HT-29 (cell line): ENCODE measurements at places on chromosomes 12 and 14.

DNA sequence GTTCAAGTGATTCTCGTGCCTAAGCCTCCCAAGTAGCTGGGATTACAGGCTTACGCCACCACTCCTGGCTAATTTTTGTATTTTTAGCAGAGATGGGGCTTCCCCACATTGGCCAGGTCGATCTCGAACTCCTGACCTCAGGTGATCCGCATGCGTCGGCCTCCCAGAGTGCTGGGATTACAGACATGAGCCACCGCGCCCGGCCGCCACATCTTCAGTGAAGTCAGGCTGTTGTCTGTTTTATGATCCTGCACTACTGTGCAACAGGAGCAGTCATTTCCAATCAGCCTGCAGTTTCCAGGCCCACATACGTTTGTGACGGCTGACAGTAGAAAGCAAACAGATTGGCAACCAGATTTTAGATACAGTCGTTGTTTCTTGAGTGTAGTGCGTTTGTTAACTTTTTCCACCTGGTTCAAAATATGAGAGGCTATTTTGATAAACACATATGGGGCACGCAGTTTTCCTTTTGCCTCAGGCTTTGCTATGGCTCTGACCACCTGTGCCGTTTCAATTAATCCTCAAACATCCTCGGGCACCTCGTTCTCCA is 74.8 kb downstream of the LGMN start:
- DNase-seq: no peak

GRCh38 chr14:103905842-103906456 is 22.3 kb upstream of the TDRD9 start:
- DNase-seq: no peak

DNA sequence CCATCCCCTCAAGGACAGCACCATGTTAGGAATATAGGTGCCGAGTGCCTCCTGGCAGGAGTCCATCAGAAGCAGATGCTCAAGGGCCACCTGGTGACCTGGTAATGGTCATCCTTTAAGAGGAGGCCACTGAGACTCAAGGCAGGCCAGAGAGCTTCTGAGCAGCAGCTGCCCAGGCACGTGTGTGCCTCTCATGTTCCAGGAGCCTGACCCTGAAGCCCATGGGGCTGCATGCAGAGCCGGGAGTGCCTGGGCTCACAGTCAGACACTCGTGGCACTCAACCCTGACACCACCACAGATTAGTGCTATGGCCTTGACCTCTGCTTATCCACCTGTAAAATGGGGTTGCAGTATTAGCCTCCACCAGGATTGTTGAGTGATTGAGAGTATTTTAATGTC is 45.6 kb downstream of the C14orf132 start:
- DNase-seq: no peak

DNA sequence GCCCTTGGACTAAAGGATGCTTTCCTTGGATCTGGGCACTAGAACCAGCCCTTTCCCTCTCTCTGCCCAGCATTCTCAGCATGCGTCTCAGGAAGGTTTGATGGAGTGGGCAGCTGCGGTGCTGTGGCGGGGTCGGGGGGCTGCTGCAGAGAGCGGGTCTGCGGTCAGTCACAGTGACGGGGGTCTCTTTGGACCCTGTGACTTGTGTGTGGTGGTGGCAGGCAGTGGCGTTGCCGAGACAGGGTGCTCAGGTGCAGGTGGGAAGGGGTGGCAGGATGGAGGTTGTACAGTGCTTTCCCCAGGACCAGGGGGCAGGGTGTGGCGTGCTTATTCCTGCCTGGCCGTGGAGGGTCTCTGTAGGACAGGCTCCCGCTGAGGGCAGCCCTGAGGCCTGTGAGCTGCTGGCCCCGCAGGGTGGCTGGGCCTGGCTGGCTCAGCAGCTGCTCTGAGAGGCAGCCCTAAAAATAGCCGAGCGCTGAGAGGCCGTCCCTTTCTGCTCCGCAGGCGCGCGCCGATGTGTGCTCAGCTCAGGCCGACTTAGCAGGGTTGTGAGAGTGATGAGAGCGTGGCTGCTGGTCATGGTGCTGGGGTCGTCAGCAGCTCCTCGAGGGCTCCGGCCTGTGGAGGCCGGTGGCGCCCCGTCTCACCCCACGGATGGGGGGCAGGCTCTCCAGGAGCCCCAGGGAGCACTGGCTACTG is 9.7 kb downstream of the PACS2 start:
- DNase-seq: no peak

GRCh38 chr12:126570566-126570965 is 1505.3 kb downstream of the AACS start:
- DNase-seq: no peak

- no peak for DNase-seq
Measured at GRCh38 chr12:108612788-108613282, 15.0 kb upstream of the TMEM119 start.

GRCh38 chr12:108955225-108955835 is 65.5 kb downstream of the SVOP start:
- DNase-seq: peak; percentile 27

DNA sequence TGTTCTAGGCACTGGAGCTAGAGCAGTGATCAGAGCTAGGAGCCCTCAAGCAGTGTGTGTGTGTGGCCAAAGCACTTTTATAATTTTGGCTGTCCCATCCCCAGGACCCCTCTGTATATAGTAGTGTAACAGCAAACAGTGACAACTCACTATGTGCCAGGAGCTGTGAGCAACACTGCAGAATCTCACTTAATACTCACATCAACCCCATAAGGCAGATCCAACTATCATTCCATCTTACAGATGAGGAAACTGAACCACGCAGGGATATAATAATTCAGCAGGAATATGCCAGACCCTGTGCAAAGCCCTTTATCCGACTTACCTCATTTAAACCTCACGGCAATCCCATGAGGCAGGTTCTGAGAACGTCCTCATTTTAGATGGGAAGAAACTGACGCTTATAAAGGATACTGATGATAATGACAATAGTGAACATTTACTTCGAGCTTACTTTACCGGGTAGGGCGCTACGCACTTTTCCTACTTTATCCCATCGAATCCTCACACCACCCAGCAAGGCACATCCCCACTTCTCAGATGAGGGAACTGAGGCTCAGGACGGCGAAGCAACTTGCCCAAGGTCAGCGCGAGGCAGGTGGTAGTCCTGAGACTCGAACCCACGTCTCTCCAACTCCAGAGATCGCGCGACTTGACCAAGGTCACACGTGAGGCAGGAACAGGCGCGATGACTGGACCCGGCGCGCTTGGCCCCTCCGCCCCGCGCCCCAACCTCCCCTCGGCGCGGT is 687 bp downstream of the RAB35 start:
- peak; percentile 33 for DNase-seq

- DNase-seq: no peak
Measured at GRCh38 chr14:55136241-55136640, 7.2 kb downstream of the LGALS3 start.

DNA sequence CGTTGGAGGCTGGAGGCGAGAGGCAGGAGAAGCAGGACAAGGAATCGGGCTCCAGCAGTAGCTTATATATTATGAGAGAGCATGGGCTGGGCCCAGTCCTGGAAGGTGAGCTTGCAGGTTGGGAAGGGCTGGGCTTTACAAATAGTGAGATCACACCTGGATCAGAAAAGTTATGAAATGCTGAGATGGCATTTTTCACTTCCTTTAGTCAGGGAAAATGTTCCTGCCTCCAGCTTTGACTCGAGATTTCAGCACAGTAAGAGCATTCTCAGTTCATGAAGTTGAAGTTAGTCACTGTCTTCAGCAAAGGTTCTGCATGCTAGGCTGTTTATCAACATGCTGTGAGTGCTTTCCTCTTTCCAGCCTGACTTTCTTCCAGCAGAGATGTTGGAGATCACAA is at the start of gene KRT6C:
Gene KRT6C (minus strand): TSS at position 38 of the 400 bp plus-strand sequence. CDS start 68 bp downstream, outside the sequence.
- no peak for DNase-seq

DNA sequence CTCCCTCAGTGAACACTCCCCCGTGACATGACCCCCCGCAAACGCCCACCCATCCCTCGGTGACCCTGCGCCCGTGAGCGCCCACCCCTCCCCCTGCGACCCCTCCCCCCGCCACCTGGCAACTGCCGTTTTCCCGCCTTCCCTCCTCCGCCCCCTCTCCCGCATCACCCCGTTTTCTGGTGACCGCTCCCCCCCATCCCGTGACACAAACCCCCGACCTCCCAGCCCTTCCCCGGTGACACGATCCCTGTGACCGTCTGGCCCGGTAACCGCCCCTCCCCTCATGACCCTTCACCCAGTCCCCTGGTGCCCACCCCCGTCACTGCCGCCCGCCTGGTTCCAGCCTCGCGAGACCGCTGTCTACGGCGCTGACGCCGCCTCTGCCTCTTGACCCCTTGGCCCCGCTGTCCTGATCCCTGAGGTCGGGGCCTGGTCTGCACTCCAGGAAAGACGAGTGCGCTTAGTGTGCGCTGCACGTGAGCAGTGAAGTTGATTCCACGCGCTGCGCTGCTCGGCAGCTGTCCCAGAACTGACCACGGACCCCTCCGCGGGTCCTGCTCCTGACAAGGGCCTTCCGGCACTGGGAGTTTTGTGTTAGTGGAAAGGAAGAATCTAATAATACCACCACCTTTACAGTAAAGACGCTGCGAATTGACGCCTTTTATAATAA is 59.4 kb downstream of the DDX51 start:
- peak; percentile 41 for DNase-seq

DNA sequence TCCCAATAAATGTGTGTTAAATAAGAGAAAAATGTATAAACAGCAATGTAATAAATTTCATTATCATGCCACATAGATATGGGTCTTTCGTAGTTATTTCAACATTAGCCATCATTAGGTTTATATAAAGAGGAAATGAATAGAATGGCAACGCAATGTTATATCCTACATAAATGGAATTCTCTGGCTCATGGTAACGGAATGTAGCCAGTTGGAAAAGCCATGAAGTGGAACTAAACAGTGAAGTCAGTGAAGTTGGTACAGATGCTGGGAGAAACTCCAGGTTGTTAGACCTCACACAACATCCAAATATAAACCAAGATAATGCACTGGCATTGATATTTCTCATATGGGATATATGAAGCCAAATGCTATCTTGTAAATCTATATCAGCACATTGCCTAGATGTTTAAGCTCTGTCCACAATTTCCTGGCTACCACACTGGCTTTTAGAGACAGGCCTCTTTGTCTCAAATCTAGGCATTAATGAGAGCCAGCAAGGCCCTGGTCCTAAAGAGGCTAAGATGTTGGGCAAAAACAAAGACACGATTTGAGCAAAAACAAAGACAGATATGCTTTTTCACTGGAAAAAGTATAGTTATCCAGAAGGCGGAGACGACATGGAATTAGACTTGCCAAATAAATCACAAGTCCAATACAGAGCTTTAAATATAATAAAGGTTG is 861.0 kb downstream of the RPS29 start:
- no peak for DNase-seq

- no peak for DNase-seq
Measured at GRCh38 chr14:104735830-104736642, 12.0 kb downstream of the ADSS1 start.

GRCh38 chr12:97912943-97913342 is 450.3 kb downstream of the RMST start:
- no peak for DNase-seq

GRCh38 chr14:95516554-95517181 is at the start of gene SYNE3:
Gene SYNE3 (minus strand): TSS chr14:95516650. CDS start chr14:95475821, 40,829 bp downstream.
- no peak for DNase-seq
